ENCODE measurements at places on chromosomes 12 and 14.

DNA sequence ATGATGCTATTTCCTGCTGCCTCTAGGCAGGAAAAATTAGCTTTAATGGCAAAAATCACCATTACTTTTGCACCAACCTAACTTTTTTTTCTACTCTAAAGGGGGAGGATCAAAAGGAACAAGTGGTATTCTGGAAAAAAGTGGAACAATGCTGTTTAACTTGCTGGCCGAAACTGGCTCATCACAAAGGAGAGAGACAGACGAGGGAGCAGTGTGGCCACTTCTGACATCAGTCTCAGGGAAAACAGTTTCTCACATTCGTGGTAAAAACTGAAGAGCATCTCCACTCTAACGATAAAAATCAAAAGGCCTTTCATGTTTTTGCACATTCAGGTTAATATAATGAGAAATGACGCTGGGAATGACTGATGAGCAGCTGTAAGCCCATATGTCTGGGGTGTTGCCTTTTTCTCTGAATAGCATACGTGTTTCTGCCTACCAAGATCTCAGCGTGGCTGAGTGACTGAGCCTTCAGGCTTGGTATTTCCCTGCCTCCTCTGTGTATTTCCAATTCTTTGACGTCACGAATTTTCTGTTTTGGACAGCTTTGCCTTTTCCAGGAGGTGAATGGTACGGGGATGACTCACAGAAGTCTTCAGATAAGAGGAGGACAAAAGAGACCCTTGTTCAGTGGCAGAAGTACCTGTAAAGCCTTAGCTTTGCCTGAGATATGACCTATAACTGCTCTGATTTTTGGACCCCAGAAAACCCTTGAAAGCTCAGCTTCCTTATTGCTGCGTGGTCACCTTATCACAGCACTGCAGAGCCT is 358.8 kb downstream of the GLT1D1 start:
- DNase-seq = no peak

DNA sequence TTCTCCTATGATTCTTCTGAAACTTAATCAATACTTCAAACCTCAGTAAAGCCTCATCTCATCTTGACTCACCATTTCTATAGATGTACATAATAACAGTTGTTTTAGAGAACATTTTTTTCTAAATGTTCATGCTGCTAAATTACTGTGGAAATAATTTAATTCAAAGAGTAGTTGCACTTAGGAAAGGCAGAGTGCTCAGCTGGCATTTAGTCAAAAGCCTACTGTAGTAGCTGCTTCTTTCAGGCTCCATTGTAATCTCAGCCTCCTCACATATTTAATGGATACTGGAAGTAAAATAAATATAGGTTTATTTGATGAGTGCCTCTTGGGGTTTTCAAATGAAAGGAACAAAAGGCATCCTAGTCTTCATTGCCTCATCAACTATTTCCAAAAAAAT is 325.0 kb downstream of the CCER1 start:
- DNase-seq = no peak

DNA sequence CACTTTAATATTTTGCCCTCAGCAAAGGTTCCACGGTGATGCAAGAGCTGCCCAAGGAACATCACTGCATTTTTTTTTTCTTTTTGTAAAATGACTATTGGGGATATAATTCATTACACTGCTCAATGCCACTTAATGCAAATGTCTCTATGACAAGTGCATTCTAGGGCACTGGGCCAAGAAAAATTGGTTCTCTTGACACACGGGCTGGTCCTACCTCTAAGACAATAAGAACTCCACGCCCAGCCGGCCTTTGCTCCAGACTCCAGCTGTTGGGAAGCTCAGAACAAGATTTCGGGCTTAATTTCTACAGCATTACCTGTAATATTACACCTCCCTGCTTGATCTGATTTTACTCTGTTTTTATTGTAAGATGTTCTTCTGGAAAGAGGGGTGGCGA is 48.8 kb upstream of the VRK1 start:
- DNase-seq = no peak

DNA sequence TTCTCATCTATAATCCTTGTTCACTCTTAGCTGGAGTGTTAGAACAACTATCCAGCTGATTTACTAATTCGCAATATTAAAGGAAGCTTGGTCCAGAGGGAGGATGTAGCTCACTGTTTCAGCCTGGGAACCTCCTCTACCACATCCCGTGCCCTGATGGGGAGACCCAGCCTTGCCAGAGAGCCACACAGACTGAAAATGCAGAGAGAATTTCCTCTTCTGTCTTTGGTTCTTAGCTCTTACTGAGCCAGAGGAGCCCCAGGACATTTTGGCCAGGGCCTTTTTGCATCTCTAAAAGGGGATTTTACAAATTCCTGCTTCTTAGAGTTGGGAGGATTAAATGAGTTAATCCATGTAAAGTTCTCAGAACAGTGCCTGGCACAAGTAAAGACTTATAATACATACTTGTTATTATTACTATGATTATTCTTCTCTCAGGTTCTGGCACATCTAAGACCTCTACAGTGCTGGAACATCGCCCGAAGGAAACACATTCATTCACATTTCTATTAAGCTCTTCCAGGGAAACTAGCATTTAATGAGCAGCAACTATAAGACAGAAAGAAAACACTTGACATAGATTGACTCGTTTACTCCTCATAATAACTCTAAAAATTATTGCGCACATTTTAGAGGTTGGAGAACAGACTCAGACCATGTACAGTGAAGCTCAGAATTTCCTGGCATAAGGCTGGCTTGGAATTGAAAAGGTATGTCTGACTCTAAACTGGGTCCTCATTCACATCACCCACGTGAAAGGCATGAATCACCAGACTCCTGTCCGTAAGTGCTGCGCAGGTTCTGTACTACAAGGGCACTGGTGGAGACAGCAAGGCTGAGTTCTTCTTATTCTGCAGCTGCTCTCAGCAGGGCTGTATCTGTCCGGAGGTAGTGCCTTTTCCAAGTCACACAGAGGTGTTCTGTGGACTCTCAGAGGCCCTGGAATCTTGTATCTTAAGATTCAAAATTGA is 27.8 kb upstream of the AEBP2 start:
- DNase-seq = no peak

- no peak for DNase-seq
Observed at GRCh38 chr12:31783996-31784645, 55.3 kb upstream of the AMN1 start.
